ENCODE measurements at places on chromosomes 4 and X. TPM values are rescaled to one million over a fixed set of nuclear protein-coding genes. Genes with fewer than 3 reads are reported as not detected.

DIAPH2 gene
- total RNA-seq, result 18.0 TPM

TXK gene
- 0.66 TPM for total RNA-seq

LEF1 gene
- total RNA-seq, result 1.8 TPM

PASD1 gene
- not detected for total RNA-seq

F9 gene
- not detected for total RNA-seq

ADH1A gene
- total RNA-seq, result not detected

ETFDH gene
- 35.7 TPM for total RNA-seq

ITM2A gene
- total RNA-seq, result 0.17 TPM

TBX22 gene
- total RNA-seq, result not detected

MAML3 gene
- total RNA-seq, result 2.1 TPM

HTN3 gene
- not detected for total RNA-seq

FABP2 gene
- not detected for total RNA-seq

RENBP gene
- total RNA-seq, result 5.4 TPM

MAGEA4 gene
- total RNA-seq, result not detected

PALLD gene
- 205 TPM for total RNA-seq

CCNA2 gene
- total RNA-seq, result 1.3 TPM

ERVMER34-1 gene
- total RNA-seq, result under 0.01 TPM

SPANXC gene
- not detected for total RNA-seq

ESX1 gene
- total RNA-seq, result not detected

PCDH18 gene
- 542 TPM for total RNA-seq

NUDT10 gene
- 1.8 TPM for total RNA-seq

PLK4 gene
- total RNA-seq, result 1.3 TPM

MSANTD1 gene
- 0.50 TPM for total RNA-seq

NAP1L5 gene
- total RNA-seq, result 8.9 TPM

BGN gene
- total RNA-seq, result 10.1 TPM

EDNRA gene
- 0.77 TPM for total RNA-seq

CPZ gene
- 20.8 TPM for total RNA-seq

TMEM154 gene
- total RNA-seq, result 0.50 TPM

SERTM2 gene
- under 0.01 TPM for total RNA-seq

GPC4 gene
- total RNA-seq, result 2.8 TPM

NR0B1 gene
- total RNA-seq, result 4.6 TPM

BMX gene
- not detected for total RNA-seq

PLAC1 gene
- 0.17 TPM for total RNA-seq

ARSJ gene
- 30.8 TPM for total RNA-seq

GPAT3 gene
- total RNA-seq, result 2.1 TPM

SPANXB1 gene
- not detected for total RNA-seq

NHSL2 gene
- total RNA-seq, result 4.1 TPM

SORBS2 gene
- total RNA-seq, result 0.26 TPM

ASB12 gene
- not detected for total RNA-seq

TIGD4 gene
- under 0.01 TPM for total RNA-seq

DRD5 gene
- total RNA-seq, result not detected

TMSB15C gene
- total RNA-seq, result 2.6 TPM
